ENCODE measurements at places on chromosomes 7 and 10.
A peak's percentile ranks its signal among the peaks of the same experiment; 100 is the strongest.

DNA sequence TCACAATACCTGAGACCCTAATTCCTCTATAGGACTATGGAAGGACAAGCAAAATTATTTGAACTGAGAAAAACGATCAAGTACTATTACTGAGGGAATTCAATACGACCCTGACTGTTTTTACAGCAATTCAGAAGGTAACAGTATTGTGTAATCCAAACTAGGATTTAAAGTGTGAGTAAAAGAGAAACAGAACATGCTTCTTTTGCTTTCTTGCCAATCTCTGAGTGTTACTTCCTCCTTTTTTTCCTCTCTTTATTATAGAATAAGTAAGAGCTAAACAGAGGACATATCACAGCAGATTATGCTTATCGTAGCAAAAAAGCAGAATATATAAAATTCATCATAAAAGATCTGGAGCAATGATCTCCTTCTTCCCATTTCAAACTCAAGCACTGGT, 292.1 kb downstream of the THSD7A start:
- DNase-seq: no peak

- DNase-seq: no peak
These were observed 1148.0 kb upstream of the CELF2 start for GRCh38 chr10:9869606-9870176.

- peak; percentile 47 for DNase-seq
These were observed 9.3 kb downstream of the RPP38 start for GRCh38 chr10:15106352-15107013.

DNA sequence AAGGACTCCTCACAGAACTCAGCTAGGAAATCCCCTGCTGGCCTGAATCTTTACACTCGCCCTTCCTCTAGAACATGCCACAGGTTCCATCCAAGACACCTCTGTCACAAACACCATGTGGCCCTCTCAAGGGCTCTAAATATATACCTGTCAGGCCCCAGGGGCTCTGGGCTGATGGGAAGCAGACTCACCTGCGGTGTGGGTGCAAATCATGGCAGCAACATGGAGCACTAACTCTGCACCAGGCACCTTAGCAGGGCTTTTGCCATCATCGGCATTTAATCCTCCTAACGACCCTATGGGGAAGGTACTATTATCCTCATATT, 17.3 kb downstream of the SH3PXD2A start:
- no peak for DNase-seq

DNA sequence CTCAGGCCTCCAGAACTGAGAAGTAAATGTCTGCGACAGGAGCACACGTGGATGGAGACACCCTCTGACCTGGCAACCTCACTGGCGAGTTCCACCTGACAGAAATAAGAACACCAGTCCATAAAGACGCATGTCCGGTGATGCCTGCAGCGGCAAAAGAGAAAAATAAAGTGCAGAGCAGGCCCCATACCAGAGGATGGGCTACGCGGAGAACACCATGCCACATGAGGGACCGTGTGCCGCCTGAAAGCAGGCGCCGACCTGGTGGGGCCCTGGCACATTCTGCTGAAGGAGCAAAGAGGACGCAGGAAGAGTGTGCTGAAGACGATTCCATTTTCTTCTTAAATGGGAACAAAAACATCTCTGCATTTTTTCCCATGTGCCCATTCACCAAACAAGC, 105.0 kb downstream of the VIPR2 start:
- DNase-seq: no peak

- DNase-seq: no peak
These were observed 178.8 kb downstream of the REEP3 start for GRCh38 chr10:63699785-63700613.

- DNase-seq: no peak
These were observed 201.0 kb downstream of the ADARB2 start for GRCh38 chr10:1536341-1536740.

GRCh38 chr7:7681191-7681935, 37.0 kb downstream of the RPA3 start:
- peak; percentile 15 for DNase-seq

DNA sequence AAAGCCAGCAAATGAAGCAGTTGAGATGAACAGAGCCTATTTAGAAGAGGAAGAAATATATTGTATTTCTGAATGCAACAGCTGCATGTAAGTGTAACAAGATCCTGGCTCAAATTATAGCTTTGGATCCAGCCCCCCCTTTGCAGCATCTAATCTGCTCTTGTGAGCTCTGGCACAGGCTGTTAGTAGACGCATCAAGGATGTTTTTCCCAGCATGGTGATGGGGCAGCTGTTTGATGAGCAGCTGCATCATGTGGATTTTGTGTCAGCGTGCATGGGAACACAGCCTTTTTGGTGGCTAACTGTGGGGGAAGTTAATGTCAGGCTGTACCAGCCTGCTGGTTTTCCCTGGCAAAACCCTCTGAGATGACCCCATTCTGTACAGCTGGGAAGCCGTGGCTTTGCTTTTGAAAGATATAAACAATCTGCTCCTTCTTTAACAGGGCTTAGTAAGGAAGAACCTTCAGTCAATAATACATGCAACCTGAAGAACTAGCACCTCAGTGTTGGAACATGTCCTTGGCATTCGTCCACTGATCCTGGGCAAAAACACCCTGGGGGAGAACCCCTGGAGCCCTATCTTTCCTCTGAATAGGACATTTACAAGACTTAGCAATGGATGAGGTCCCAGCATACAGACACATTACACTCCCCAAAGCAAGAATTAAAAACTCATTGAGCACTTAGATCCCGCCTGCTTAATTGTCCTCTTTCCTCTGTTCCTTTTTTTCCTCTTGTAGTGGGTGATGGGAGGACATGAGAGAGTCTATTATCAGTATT, 70.6 kb downstream of the NPS start:
- no peak for DNase-seq

- DNase-seq: no peak
These were observed 24.5 kb upstream of the GTF2IRD1 start for GRCh38 chr7:74429153-74429747.

- DNase-seq: no peak
These were observed 220.0 kb upstream of the MAGI2 start for GRCh38 chr7:79673421-79673820.

DNA sequence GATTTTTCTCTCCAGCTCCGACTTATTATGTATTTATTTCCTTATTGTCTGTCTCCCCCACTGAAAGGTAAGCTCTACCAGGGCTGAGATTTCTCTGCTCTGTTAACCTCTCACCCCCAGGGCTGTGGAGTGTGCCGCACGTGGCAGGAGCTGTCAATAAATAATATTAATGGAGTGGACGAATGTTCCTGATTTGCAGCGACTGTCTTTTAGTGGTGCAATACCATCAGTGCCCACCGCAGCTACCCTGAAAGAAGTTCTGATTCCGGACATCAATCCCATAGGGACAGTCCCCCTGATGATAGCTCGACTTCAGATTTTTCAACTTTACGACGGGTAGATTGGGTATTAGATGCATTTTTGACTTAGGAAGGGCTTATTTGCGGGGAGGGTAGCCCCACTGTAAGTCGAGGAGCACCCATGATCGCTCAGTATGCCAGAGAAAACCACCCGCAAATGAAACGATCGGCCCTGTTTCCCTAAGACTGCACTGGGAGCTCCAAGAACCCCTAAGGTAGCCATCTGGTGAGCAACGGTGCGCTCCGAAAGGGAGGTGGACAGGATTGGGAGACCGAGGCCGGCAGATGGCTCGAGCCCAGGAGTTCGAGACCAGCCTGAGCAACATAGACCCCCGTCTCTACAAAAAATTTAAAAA, 986 bp upstream of the PPP2R2D start:
- no peak for DNase-seq

DNA sequence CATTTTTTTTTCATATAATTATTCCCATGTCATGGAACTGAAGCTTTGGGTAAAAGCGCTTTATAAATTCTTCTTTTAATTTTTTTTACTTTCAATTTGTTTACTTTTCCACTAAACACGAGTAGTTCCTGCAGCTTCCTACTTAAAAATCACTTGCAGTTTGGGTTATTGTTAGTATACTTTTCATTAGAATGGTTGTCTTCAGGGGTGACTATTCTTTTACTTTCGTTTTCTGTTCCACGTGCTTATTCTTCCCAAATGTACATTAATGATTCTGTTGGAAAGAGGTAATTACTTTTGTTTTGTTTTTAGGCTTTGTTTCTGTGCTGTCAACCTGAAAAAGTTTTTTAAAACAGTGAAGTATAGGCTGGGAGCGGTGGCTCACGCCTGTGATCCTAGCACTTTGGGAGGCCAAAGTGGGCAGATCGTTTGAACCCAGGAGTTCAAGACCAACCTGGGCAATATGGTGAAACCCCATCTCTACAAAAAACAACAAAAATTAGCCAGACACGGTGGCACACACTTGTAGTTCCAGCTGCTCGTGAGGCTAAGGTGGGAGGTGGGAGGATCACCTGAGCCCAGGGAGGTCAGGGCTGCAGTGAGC, 5.2 kb upstream of the CFAP69 start:
- no peak for DNase-seq

- DNase-seq: no peak
These were observed 108.1 kb upstream of the AGR3 start for GRCh38 chr7:16989811-16990413.

DNA sequence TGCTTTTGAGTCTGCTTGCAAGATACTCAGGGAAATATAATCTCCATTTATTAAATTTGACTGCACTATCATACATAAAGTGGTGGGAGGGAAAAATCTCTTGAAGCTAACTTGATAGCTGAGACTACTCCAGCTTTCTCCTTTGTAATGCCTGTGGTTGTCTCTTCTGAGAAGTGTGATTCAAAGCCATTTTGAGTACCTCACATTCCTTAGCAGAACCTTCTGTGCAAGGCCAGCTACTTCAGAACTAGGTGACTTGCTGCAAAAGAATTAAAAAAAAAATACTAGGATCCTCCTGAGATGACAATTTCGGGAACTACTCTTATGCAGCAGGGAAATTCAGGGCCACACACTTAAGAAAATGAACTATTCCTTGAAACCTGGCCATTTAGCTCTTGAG, 294.8 kb downstream of the MDFIC start:
- DNase-seq: no peak
